ENCODE measurements at places on chromosomes 11 and 22.
A peak's percentile ranks its signal among the peaks of the same experiment; 100 is the strongest.

DNA sequence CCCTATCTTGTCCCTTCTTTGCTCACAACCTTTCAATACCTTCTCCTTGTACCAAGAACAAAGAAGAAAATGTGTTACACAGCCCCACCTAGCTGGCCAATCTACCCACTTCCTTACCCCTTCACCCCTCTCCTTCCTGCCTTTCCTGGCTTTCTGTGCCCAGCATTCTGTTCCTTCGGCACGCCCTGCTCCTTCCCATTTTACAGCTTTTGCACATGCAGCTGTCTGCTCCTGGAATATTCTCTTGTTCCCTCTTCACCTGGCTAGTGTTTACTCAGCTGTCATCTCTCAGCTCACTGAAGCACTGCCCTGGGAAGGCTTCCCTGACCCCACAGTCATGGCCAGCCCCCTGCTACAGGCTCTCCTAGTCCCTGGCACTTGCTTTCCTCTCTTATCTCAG is 30.7 kb downstream of the SERPINH1 start:
- no peak for DNase-seq

- no peak for DNase-seq
Measured at GRCh38 chr11:131129474-131129873, 213.2 kb upstream of the SNX19 start.

DNA sequence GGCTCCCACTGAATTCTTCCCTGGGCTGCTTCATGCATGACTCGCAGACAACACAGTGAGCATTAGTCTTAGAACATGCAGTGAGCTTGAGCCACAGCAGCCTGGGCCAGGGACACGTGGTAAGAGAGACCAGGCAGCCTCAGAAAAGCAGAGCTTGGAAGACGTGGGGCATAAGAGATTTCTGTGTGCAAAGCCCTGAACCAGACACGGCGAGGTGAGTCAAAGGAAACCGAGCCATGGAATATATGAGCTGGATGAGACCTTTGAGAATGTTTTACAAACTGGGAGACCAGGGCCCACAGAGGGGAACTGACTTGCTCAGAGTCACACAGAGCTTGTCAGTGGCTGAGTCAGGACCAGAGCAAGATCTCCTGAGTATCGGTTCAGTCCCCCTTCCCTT is 8.5 kb upstream of the FXYD6 start:
- DNase-seq = no peak

- DNase-seq = peak; percentile 96
Measured at GRCh38 chr11:87859636-87860035, 315.6 kb downstream of the RAB38 start.

GRCh38 chr22:31646186-31647019 is 15.6 kb downstream of the PISD start:
- DNase-seq = peak; percentile 98

Measured in retinal pigment epithelial cell (primary cell).